ENCODE measurements at places on chromosomes 7 and 10.

GRCh38 chr10:126468876-126469643 lies 80.8 kb upstream of the ADAM12 start:
- peak; percentile 87 for DNase-seq

- DNase-seq: no peak
Measured at GRCh38 chr7:66170309-66171231, 34.6 kb upstream of the TPST1 start.

DNA sequence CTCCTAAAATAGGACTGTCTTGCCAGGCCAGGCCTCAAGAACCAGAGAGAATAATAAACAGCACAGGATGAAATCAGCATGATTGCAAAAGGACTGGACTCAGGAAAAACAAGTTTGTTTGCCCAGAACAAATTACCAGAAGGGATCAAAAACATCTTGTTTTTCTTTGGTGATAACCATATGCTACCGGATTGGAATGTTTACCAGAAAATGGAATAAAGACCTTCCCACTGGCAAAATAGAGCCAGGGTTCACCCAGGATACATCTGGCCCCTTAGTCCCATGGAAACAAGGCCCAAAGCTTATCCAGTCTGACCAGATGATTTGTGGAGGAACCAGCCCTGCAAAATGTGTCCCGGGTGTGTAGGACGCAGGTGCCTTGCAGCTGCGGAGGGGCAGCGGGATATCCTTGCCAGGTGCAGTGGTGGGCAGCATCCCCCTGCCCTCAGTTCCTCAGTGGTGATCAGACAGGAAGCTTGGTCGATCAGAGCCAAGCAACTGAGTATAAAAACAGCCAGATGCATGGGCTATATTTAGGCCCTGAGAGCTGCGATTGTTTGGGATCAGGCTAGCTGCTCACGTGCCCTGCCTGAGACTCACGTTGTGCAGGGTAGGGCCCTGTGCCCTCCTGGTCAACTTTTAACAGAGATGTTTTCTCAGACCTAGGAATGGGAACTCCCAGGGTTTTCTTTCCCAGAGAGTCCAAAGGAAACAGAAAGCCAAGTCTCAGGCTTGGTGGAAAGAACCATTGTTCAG lies 4.6 kb upstream of the ZNF22 start:
- DNase-seq: no peak

DNA sequence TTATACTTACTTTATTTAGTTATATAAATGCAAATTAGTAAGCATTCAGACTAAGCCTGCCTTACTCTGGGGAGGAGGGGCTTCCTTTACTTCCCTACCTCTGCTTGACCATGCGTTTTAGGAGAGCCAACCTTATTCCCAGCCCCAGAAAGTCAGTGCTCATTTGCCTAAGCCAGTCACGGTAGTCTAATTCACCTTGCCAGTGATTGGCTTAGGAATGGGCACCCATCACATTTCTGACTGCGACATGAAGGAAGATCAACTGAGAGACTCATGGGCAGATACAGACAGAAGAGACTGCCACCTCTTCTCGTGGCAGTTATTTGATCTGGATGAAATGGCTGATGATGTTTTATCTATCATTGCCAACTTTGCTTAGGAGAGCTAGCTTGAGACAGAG lies 29.5 kb downstream of the RPA3 start:
- no peak for DNase-seq

GRCh38 chr7:96349572-96349971 lies 27.7 kb upstream of the SLC25A13 start:
- DNase-seq: no peak

GRCh38 chr10:20647756-20648155 lies 249.4 kb downstream of the NEBL start:
- no peak for DNase-seq

Data from astrocyte of the cerebellum (primary cell).